Stimulated activated CD4-positive, alpha-beta T cell treated with anti-CD3 and anti-CD28 coated beads, Interleukin-15, amount 100 ng/mL, for 1 hour (primary cell): ENCODE measurements at places on chromosomes 16 and 17.

DNA sequence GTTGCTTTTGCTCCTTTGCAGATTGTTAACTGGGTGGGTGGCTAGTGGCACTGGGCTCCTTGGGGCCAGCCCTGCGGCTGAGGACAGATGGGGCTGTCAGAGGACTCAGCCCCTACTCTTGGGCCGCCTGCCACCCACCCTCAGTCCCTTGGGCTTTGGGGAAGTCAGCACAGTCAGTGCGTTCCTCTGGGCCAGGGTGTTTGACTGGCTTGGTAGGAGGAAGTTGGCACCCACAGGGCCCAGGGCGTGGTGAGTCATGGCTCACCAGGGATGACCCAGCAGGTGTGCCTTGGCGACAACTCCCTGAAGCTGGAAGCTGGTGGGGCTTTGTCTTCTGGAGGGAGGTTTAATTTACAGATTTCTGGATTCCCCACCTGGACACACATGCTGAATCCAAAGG lies 32.4 kb downstream of the HAPSTR1 start:
- DNase-seq, result no peak

DNA sequence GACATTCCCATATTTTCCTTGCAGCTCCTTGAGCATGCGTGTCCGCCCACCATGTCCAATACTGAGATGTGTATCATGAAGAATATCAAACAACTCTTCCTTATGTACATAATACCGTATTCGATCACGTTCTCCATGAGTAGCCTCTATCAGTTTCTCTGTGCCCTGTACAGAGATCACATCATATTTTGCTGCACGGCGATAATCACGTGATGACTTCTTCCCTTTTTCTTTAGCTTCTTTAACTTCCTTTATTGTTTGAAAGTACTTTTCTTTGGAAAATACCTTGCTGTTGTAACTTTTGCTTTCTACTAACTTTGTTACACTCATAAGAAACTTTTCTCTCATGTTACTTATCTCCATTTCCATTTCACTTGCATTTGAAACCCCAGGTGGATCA lies 6.6 kb downstream of the KRABD2 start:
- DNase-seq, result no peak

DNA sequence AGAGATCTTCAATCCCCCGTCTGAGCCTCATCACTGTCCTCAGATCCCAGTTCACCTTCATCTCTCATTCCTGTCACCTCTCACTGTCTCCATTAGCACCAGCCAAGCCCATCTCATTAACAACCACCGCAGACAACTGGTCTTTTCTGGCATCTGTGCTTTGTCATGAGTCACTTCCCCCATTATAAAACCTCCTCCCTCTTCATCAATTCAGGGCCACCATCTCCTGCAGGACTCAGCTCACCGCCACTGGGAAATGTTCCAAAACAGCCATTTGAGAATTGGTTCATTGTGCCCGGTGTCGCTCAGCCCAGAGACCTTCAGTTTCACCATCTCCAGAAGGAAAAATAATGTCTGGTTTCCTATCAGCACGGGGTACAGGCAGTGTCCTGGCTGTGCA lies 56.9 kb upstream of the TEKT3 start:
- DNase-seq, result no peak

DNA sequence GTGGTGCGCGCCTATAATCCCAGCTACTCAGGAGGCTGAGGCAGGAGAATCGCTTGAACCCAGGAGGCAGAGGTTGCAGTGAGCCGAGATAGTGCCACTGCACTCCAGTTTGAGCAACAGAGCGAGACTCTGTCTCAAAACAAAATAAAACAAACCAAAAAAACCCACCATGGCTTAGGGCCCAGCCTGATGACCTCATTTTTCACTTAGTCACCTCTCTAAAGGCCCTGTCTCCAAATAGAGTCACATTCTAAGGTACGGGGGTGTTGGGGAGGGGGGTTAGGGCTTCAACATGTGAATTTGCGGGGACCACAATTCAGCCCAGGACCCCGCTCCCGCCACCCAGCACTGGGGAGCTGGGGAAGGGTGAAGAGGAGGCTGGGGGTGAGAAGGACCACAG lies 1.4 kb upstream of the STH start:
- DNase-seq, result no peak

GRCh38 chr16:57764341-57765159 lies 29.0 kb downstream of the KATNB1 start:
- DNase-seq, result no peak

DNA sequence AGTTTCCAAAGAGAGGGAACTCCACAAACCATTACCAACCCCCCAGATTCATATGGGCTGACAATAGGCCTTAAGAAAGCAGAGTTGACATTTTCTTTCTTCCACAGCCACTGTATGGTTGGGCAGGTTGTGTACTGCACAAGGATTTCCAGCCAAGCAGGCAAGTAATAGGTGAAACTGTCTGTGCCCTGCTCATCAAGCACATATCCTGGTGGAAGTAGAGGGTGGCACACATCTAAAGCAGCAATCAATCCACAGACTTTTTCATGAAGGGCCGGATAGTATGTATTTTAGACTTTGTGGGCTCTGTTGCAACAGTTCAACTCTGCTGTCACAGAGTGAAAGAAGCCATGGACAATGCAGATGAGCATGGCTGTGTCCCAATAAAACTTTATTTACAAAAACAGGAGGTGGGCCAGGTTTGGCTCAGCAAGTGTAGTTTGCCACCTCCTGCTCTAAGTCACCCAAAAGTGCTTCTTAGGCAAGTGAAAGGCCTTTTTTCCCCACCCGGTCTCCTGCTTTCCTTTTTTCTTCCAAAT lies 63.4 kb downstream of the SNX20 start:
- DNase-seq, result no peak
